Breast epithelium (tissue), 4 donors: ENCODE measurements at places on chromosomes 6 and 20. TPM values are rescaled to one million over a fixed set of nuclear protein-coding genes. Genes with fewer than 3 reads are reported as not detected.

DNA sequence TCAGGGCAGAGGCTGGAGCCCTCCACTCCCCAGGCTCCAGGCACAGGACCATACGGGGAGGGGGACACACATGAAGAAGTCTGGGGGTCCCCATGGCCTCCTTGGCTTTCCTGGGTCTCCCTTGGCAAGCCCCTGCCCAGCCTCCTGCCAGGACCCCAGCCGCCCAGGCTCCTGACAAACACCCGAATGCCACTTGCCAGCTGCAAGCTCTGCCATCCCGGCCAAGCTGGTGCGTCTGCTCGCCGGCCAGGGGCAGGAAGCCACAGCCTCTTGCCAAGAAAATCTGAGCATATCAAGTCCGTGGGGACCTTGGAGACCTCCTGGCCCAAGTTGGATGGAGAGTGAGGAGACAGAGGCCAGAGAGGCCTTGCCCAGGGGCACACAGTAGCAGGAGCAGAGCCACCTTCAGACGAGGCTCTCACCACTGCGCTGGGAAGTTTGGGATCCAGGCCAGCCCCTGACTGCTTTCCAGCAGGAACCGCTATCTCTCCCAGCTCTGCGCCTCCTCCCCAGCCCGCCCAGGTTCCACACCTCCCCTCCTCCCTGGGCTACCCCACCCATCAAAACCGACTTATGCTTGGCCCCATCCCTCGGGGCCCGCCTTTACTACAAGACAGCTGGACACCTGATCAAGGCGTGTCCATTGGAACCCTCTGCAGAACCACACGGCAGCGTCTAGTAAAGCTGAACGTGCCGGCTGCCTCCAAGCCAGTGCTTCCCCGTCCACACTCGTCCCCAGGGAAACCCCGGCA is 80.2 kb downstream of the GRM4 start:
- no peaks in the 10 kb centered on the region for H3K36me3 ChIP-seq
- no peak for DNase-seq
- H3K4me3 ChIP-seq = no peak overlapping the region
- no peak overlapping the region for H3K27ac ChIP-seq
- H3K27me3 ChIP-seq = peaks cover 75% of the 10 kb centered on the region

GRCh38 chr6:56852260-56853010 is 102.5 kb upstream of the BEND6 start:
- no peaks in the 10 kb centered on the region for H3K36me3 ChIP-seq
- no peak overlapping the region for H3K27ac ChIP-seq
- peak overlapping the region; percentile 68 for H3K4me3 ChIP-seq
- no peaks in the 10 kb centered on the region for H3K27me3 ChIP-seq
- H3K4me1 ChIP-seq = no peaks in the 10 kb centered on the region

DNA sequence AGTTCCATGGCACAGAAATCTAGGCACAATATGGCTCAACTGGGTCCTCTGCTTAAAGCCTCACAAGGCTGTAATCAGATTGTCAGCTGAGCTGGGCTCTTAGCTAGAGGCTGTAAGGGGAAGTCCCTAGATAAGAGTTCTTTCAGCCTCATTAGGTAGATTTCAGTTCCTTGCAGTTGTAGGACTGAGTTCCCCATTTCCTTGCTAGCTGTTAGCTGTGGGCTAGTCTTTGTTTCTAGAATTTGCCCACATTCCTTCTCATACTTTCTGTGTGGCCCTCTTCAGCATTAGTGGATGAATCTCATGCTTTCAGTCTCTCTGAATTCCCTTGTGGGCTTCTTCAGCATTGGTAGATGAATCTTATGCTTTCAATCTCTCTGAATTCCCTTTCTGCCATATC is 71.0 kb upstream of the MRAP2 start:
- no peaks in the 10 kb centered on the region for H3K36me3 ChIP-seq
- no peak overlapping the region for H3K4me3 ChIP-seq
- no peaks in the 10 kb centered on the region for H3K4me1 ChIP-seq
- no peak for DNase-seq
- no peaks in the 10 kb centered on the region for H3K27me3 ChIP-seq

DNA sequence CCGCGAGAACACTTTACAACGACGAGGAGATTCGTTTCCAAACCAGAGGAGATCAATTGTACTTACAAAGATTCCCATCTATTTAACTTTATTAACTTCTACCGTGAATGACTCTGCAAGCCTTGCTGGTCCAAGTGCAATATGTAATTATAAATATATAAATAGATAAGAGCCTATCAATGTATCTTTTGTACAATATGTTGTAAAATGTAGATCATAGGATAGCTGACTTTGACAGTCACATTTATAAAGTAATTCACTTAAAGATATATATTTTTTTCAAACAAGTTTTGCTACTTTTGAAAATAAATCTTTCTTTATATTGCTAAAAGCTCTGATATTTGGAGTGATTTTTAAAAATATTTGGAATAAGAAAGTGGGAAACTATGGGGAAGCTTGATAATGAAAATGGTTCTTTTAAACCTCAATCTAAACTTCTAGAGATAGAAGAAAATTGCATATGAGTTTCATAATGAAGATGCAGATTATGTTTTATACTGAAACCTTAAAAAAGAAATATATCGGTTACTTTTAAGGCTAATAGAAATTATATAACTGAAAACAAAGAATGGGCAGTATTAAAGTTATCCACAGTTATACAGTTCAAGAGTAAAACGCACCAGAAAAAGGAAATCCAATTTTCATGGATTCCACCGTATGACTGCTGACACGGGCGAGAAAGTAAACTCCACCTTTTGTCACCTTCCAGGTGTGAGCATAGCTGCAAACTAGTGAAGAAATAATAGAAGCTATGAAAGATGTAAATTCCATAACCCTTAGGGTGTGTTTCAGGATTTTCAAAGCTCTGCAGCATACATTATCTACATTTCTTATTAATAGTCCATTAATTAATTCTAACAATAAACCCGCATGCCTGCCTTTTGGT is 3.3 kb downstream of the TCF21 start:
- H3K36me3 ChIP-seq = no peaks in the 10 kb centered on the region
- DNase-seq = no peak
- H3K27me3 ChIP-seq = peaks cover 99% of the 10 kb centered on the region
- no peak overlapping the region for H3K27ac ChIP-seq
- no peak overlapping the region for H3K4me3 ChIP-seq

DNA sequence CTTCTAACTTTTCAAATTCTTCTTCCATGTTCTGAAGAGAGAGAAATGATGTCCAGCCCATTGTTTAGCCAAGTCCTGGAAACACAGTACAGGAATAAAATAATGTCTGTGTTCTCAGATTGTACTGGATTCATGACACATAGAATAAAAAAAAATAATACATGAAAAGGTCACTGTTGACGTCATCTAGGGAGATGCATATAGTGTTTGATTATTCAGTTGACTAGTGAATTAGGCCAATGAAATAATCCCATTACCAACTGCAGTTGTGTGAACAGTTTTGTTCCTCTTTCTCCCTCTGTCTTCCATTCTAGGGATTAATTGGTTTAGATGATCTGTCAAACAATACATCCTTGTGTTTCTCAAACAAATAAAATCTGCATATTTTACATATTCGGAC is 222.8 kb downstream of the ALDH8A1 start:
- H3K27ac ChIP-seq = no peak overlapping the region

DNA sequence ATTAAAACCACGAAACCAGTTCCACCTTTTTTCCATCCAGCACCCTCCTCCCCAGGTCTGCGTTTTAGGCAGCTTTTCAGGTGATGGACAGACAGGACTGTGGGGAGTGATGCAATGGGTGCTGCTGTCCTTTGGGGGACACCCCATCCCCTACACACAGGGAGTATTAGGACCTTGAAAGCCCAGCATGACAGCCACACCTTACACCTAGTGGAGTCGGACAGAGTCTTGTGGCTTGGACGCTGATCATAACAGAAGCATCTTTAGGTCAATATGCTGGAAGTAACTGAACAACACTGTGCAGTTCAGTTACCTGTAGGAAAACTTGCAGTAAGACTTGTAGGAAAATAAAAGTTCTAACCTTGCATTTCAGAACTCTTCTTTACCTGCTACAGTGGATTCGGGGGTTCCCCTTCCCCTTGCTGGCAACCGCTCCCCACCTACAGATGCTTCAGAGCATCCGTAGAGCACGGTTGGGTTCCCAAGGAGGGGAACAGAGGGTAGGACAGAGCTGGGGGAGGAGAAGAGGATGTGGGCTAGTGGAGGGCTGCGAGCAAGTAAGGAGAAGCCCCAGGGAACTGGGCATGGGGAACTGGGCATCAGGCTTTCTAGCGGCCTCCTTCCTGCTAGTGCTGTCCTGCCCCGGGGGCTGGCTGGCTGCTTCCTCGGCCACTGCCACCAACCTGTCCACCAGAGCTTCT is 31.7 kb downstream of the PLEKHG1 start:
- peaks cover 3% of the 10 kb centered on the region for H3K4me1 ChIP-seq
- H3K4me3 ChIP-seq = no peak overlapping the region
- peak overlapping the region; percentile 58 for H3K27ac ChIP-seq
- no peaks in the 10 kb centered on the region for H3K27me3 ChIP-seq
- no peaks in the 10 kb centered on the region for H3K36me3 ChIP-seq

Gene FOXQ1
- 1.5 TPM for total RNA-seq

Gene SNAP25
- total RNA-seq = 0.32 TPM
